ENCODE measurements at places on chromosomes 13 and 19.

GRCh38 chr13:25945596-25945995 lies 106.2 kb downstream of the SHISA2 start:
- DNase-seq: no peak

GRCh38 chr13:39347926-39348901 lies 254.8 kb downstream of the LHFPL6 start:
- no peak for DNase-seq

- no peak for DNase-seq
Observed at GRCh38 chr13:26280822-26281221, 26.9 kb downstream of the CDK8 start.

DNA sequence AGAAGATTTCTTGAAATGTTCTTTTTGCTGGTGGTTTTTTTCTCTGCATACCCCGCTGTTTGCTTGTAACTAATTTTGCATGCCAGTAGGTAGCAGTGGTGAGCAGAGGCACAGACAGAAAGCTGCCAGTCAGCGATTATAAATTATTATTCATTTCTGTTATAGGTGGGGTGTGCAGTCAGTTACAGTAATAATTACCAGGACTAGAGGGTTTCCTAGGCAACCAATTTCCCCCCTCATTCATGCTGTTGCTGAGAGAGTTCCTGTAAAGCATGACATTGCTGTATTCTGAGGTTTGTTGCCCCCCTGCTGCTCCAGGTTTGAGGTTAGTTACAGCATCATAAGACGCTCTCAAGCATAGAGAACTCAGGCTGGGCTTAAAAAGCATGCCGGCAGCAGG lies 104.5 kb downstream of the URI1 start:
- no peak for DNase-seq

DNA sequence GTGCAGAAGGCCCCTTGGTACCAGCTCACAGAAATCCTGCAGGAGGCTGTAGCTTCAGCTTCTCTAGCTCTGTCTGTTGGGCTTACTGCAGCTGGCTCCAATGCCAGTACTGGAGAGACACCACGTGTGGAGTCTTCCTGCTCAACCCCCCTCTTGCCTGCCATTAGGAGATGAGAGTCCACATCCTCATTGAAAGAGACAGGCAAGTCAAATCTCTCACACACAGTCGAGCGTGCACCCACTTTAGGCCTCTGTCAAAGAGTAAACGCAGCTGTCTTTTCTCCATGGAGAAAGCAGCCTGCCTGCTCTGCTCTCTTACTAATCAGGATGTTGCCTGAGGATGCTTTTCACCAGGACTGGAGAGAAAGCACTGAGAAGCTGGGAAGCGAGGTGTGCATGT lies 523.0 kb upstream of the NBEA start:
- no peak for DNase-seq

DNA sequence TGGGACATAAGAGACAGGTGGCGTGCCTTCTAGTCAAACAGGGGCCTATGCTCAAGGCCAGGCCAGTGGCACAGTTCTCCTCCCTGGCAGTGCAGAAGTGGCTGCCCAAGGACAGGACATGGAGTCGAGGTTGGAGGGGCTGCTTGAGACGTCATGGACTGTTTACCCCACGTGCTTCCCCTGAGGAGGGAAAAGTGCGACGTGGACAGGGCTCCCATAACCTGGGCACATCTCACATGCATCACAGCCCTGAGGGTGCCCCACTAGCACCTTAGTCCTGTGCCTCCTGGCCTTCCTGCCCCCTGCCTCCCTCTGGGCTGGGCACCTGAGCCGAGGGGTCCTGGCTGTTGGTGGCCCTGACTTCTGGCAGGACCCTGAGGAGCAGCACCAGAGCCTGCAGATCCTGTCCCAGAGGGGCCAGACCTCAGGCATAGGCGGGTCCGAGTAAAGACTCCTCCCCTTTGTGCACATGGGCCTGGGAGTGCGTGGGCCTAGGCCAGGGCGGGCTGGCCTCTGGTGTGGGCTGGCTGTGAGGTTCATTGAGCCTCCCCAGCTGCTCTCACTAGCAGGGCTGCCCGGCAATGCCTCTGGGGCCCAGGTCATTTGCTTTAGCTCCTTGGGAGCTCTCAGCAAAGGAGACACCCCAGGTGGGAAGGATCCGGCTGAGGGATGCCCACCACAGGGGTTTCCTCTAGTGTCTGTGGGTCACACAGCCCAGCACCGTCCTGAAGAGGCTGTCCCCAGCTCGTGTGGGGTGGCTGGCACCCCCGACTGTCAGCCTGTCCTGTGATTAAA lies 65.7 kb downstream of the CEBPG start:
- no peak for DNase-seq

DNA sequence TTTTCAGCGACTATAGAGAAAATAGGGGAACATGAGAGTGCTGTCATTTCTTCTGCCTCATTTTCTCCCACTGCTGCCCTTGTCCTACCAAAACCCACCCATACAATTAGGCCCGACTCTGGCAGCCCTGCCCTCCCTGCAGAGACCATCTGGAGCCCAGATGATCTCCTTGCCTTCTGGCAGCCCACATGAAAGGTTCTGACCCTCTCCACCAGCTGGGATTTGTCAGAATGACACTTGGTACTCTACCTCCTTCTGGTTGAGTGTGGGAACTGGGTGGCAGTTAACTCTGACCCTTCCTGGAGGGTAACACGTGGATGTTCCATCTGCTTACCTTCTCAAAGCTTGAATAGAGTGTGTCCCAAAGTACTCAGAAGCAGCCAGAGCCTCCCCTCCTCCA lies 21.0 kb upstream of the SIAH3 start:
- no peak for DNase-seq

DNA sequence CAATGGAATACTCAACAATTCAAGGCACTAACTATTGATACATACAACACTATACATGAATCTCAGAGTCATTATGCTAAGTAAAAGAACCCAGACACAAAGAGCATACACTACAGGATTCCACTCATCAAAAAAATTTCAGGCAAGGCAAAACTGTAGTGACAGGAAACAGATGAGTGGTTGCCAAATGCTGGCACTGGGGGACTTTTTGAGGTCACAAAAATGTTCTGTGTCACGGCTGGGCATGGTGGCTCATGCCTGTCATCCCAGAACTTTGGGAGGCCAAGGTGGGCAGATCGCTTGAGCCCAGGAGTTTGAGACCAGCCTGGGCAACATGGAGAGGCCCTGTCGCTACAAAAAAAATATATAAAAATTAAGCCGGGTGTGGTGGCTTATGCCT lies 129.4 kb downstream of the KL start:
- DNase-seq: no peak

GRCh38 chr19:11363881-11364280 lies 8.6 kb downstream of the PLPPR2 start:
- no peak for DNase-seq

DNA sequence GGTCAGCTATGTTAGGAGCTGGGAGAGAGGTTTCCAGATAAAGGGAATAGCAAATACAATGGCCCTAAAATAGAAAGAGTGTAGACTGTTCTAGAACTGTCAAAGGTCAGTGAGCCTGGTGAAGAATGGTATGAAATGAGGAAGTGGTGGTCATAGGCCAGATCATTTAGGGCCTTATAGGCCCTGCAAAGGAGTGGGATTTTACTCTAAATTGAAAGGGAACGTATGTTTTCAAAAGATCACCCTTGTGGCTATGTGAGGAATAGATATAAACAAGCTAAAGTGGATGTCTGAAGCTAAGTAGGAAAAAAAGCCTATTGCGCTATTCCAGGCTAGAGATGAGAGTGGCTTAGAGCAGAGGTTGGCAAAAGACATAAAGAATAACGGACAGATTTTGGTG lies 70.7 kb upstream of the TDRD3 start:
- DNase-seq: no peak

- no peak for DNase-seq
Observed at GRCh38 chr19:52214241-52214640, 24.4 kb downstream of the PPP2R1A start.
